ENCODE measurements at places on chromosomes 7 and 10.
A peak's percentile ranks its signal among the peaks of the same experiment; 100 is the strongest.

DNA sequence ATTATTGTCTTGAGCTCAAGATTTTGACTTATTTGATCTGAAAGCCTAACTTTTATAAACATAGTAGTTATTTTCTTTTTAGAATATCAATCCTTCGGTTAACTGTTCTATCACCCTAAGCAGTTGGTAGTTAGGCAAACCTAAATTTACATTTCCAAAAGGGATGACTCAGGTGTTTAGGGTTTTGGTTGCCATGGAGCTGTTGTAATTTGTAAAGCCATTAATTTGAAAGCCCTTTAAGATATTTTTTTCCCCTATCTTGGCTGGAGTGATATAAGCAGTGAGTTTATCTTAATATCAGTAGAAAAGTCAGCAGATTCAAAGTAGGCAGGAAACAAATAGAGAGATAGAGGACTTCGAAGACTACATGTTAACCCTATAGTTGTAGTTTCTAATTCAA lies 1472.6 kb upstream of the CELF2 start:
- no peak for DNase-seq

DNA sequence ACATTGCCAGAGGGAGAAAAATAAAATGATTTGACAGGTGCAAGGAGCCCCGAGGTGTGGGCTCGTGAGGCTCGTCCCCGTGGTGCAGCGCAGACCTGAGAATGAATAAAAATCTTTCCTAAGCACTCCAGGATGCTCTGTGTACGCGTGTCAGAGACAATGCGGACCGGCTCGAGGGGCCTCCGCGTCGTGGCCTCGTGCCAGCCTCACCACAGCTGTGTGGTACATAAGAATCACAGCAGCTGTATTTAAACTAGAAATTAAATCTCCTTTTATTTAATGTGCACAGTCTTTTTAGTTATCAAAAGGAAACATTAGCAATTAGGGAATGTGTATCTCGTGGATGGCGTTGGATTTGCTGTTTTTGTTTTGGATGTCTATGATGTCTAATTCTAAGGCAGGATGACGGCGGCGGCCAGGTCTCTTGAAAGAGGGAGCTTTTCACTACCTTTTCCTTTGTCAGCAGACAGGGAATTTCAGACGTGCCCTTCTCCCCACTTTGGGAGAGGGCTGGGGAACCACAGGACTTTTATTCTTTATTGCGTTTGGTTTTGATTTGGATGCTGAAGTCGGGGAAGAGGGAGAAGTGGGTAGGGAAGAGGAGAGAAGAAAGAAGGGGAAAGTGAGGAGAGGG lies 365.3 kb upstream of the SHH start:
- DNase-seq = no peak

DNA sequence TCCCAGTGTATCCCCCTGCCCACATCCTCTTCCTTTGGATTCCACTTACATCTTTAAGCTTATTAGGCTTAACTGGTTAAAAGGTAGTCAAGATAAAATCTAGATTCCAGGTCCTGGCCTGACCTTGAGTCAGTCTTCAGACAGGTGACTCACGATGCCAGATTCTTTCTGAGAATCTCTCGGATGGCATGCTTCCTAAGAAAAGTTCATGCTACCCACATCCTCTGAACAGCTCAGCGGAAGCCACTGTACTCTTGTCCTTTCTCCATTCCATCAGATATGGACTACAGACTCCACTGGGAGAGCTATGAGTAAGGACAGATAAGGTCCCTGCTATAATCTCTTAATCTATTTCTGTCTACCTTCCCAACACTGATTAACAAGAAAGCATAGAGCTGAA lies 43.4 kb downstream of the DNMBP start:
- DNase-seq = peak; percentile 56

- no peak for DNase-seq
Measured at GRCh38 chr10:88472540-88472939, 110.6 kb downstream of the RNLS start.

GRCh38 chr10:131654471-131655087 lies 246.2 kb upstream of the PPP2R2D start:
- no peak for DNase-seq

GRCh38 chr7:18864967-18865366 lies 252.5 kb downstream of the TWIST1 start:
- DNase-seq = no peak

DNA sequence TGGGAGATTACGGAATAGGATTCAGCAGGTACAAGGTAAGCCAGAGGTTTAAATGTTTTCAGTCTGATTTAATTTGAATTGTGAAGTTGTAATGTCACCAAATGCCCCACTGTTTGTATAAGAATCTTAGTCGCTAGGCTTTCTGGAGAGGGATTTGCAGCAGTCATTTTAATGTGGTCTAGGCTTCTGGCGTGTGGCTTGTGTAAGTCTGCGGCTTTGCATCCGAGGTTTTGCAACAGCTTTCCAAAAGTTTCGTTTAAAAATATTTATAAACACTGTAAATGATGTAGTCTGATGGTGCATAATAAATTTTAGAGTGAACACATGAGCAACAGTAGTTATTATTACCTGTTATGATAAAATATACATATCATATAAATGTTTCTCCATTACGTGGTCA lies 26.1 kb upstream of the BHLHA15 start:
- DNase-seq = no peak

DNA sequence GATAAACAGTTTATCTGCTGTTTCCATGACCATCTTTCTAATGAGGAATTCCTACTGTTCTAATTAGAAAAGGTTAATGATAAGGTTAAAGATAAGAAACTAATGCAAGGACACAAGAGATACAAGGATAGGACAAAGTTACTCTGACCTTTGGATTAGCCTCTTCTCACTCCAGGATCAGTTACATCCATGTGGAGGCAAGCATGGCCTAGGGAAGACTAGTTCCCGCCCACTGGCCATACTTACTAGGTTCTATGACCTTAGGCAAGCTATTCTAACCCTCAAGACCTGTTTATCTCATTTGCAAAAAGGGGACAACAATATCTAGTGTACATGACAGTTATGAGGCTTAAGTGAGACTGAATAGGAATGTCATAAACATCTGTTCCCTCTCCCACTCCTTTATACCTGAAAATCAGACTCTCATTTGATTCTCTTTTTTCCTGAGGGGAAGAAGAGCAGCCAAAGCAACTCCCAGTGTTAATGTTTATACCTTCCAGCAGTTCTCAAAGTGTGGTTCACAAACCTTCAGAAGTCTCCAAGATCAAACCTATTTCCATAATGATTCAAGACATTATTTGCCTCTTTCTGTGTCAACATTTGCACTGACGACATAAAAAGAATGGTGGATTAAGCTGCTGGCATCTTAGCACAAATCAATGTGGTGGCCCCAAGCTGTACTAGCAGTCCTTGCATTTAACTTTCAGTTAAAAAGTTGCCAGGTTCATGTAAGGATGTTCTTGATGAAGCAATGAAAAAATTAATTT lies 72.0 kb downstream of the SRPK2 start:
- DNase-seq = no peak

- no peak for DNase-seq
Measured at GRCh38 chr10:104937567-104937966, 296.5 kb downstream of the SORCS3 start.

DNA sequence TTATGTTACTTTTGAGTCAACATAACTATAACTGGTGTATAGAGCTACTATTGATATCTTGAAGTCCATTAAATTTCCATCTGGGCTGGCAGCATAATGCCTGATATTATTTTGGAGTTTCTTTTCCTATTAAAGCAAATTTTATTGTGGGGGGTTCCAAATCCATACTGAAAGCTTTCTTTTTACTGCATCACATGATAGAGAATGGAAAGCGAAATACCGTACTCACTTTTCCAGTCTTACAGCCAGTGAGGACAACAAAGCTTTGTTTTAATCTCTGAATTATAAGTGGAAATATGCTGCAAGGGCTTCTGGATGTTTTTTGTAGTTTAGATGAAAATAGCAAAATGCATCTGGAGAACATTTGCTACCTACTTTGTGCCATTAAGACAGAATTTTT lies 477.5 kb upstream of the SEMA3D start:
- DNase-seq = no peak

DNA sequence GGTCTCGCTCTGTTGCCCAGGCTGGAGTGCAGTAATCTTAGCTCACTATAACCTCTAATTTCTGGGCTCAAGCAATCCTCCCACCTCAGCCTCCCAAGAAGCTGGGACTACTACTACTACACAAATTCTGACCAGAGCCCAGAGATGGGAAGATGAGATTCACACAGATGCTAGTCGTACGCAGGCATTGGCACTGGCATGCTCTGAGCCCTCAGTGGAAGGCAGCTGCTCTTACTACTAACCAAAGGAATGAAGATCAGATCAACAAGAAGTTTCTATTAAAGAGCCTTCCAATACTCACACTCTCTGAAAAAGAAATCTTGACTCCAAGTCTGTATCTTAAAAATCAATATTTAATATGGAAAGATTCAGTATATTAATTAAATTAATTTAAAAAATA lies 10.7 kb downstream of the GDF2 start:
- DNase-seq = no peak

DNA sequence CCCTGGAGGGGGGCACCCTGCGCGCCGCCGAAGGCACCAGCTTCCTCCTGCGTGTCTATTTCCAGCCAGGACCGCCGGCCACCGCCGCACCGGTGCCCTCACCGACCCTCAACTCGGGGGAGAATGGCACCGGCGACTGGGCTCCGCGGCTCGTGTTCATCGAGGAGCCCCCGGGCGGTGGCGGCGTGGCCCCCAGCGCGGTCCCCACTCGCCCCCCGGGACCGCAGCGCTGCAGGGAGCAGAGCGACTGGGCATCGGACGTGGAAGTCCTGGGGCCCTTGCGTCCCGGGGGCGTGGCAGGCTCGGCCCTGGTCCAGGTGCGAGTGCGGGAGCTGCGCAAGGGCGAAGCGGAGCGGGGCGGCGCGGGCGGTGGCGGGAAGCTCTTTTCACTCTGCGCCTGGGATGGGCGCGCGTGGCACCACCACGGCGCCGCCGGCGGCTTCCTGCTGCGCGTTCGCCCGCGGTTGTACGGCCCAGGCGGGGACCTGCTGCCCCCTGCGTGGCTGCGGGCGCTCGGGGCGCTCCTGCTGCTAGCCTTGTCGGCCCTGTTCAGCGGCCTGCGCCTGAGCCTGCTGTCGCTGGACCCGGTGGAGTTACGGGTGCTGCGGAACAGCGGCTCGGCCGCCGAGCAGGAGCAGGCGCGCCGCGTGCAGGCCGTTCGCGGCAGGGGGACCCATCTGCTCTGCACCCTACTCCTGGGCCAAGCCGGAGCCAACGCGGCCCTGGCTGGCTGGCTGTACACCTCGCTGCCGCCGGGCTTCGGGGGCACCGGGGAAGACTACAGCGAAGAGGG lies 594 bp downstream of the CNNM1 start:
- peak; percentile 33 for DNase-seq

DNA sequence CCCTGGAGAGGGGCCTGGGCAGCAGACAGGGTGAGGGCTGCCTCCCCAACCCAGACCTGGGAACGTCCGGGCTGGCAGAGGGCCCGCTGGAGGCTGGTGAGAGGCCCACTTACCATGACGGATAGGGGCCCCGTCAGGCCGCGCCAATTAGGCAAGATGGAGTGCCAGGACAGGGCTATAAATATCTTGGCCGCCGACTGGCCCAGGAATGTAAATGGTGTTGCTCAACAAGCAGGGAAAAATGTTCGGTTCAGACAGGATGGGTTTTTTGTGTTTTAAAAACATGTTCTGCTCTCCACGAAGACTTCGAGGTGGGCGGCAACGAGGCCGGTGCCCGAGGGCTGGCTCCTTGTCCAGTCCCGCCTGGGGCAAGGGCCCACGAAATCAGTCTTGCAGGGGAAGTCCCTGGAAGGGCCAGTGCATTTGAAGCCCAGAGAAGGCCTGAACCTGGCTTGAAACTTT lies 35.8 kb upstream of the ELN start:
- DNase-seq = no peak

DNA sequence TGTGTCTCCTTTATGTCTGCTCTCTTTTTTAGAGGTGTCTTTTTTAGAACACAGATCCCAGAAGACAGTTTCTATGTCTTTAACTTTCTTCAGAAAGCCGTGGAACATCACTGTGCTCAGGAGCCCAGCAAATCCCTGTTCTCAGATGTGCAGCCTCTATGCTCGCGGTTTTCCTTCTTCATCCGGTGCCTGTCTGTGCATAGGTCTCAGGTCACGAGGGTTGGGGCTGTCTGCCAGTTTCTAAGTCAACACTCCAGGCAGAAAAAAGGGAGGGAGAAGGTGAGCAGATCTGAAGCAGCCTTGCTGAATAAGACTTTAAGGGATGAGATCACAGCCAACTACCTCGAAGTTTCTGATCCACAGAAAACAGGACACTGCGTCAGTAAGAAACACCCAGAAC lies 68.5 kb downstream of the CRTAC1 start:
- no peak for DNase-seq

- DNase-seq = no peak
Measured at GRCh38 chr7:106326594-106327537, 42.1 kb upstream of the NAMPT start.

- DNase-seq = no peak
Measured at GRCh38 chr7:3067193-3067592, 23.5 kb upstream of the CARD11 start.

GRCh38 chr10:91389636-91390512 lies 20.3 kb upstream of the HECTD2 start:
- no peak for DNase-seq

DNA sequence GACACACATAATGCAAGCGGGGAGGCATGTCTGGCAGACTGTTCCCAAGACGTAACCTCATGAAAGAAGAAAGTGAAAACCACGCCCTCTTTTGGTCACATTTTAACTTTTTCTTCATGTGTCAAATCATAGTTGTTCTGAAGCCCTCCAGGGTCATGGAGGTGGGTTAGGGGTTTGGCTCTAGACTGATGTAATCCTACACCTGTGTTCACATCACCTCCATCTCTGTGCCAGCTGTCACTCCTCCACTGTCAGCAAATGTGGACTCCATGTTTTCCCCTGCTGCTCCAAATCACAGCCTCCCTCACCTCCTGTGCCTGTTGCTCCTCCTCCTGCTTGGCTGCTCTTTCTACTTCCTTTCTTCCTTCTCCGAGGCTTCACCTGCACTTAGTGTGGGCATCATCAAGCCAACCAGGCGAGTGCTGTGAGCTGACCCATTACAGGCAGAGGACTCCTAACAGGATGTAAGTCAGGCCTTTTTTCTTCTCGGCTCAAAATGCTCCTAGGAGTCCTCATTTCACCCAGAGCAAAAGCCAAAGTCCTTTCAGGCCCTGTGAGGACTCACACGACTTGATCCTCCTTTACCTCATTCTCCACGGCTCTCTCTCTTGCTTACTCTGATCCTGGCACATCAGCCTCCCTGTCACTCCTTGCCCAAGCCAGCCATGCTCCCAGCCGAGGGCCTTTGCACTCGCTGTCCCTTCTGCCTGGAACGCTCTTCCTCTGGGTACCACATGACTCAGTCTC lies 66.4 kb upstream of the IFRD1 start:
- no peak for DNase-seq

DNA sequence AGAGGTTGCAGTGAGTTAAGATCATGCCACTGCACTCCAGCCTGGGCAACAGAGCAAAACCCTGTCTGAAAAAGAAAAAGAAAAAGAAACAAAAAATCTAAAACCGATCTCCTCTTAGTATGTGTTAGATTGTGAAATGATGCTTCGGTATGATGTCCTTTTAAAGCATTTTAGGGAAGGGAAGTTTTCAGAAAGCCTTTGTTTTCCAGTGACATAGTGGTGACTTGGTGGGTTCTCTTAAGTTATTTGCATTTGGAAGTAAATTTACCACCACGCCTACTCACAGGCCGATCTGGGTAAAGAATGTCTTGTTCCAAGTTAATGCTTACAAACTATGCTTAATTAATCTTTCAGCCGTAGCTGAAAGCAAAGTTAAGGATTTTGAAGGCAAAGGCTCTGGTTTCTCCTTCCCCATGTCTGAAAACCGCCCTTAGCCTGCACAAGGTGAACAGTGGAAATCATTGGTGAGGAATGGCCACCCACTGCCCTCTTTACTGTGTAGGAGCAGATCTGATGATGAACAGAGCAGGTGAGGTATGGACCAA lies 10.7 kb downstream of the MTURN start:
- no peak for DNase-seq

GRCh38 chr7:123185756-123186155 lies 14.0 kb downstream of the SLC13A1 start:
- DNase-seq = no peak

Measured in 8988T (cell line).